Activated B cell treated with CpG ODN at 0.5 μM for 24 hours (primary cell): ENCODE measurements at places on chromosomes 12 and 14.

DNA sequence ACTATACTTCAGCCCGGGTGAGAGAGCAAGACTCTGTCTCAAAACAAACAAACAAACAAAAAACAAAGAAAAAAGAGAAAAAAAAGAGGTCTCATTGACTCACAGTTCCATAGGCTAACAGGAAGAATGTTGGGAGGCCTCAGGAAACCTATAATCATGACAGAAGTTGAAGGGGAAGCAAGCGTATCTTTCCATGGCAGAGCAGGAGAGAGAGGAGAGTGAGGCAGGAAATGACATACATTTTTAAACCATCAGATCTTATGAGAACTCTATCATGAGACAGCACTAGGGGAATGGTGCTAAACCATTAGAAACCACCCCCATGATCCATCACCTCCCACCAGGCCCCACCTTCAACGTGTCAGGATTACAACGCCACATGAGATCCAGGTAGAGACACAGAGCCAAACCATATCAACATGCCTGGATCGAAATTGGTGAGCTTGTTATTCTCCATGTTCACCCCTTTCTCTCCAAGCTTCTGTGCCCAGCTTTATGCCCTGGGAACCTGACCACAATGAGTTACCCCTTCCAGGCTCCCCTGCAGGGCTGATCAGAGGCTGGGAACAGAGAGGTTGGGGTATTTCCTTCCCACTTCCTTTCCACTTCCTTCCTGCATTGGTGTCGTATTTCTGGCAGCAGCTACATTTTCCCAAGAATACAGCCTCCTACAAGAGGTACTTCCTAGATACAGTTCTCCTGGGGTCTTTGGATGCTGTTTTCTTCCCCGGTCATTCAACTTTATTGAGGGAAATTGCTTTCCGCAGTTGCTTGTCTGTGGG is 219.3 kb upstream of the FLRT2 start:
- DNase-seq: no peak

DNA sequence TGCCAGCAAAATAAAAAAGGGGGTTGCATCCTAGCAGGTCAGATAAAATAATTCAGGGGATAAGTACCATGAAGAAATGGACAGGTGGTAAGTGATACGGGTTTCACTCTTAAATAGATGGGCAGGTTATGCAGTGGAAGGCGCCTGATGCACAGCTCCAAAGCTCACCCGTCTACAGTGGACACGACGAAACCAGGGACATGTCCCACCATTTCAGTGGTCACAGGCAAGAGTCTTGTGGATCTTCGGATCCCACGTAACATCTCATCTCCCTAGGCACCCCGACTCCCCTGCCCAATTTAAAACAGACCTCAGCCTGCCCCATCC is 60.5 kb downstream of the DDX51 start:
- no peak for DNase-seq

DNA sequence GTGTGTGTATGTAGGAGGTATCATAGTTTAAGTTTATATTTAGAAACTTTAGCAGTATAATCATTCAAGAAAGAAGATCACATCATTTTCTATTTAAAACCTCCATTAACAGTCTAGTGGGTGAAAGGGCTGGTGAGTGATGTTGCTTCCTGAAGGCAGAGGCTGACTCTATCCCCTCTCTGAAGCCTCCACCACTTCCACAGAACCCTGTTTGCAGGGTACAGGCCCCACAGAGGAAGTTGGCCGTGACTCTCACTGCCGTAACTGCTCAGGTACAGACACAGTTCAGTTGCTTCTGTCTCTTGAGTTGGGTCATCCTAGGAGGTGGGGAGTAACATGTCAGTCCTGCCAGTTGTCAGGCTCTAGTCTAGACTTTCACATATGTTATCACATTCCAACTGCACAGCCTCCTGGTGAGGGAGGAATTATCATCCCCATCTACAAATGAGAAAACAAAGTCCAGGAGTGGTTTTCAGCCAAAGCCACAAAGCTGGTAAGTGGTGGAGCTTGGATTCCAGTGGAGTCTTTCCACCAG is 31.5 kb downstream of the CFL2 start:
- DNase-seq: no peak

- DNase-seq: no peak
Measured at GRCh38 chr12:56634242-56634836, 4.2 kb upstream of the BAZ2A start.

- DNase-seq: peak; percentile 72
Measured at GRCh38 chr14:102928412-102929240, 6.2 kb downstream of the AMN start.

GRCh38 chr12:124008595-124008994 is 35.6 kb downstream of the ZNF664 start:
- no peak for DNase-seq

- DNase-seq: no peak
Measured at GRCh38 chr12:12097891-12098690, 27.4 kb downstream of the BCL2L14 start.

GRCh38 chr12:64756376-64756775 is 2.8 kb downstream of the GNS start:
- no peak for DNase-seq

- DNase-seq: no peak
Measured at GRCh38 chr12:78371284-78371683, 493.3 kb upstream of the SYT1 start.

DNA sequence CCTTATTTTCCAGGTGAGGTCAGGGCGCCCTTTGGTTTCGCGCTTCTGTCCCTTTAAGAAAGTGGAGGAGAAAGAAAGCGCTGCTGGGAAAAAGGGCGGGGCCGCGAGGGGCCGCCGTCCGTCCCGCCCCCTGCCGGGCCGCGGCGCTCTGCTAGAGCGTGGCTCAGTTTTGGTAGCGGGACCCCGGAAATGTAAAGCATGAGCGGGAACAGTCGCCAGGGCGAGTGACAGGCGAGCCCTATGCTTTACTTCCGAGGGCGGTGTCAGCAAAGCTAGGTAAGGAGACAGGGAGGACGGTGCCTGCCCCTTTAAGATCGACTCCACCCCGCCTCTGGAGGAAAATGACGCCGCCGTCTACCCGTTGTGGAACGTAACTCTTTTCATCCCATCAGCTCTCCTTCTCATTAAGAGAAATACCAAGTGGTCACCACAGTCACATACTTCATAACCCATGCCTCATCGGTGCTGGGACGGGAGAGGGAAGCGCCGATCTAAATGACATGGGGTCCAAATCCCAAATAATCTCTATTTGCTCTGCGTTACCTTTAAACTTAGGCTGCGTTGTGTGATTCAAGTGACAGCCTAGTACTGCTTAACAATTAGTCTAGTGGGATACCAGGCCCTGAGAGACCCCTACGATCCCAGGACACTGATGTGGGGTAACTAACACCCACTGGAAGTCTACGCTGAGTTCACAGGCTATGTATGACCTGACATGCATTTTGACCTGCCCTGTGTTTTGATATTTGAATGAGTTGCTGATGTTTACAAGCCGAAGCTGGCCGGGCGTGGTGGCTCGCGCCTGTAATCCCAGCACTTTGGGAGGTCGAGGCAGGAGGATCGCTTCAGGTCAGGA is at the start of gene ETFBKMT:
Gene ETFBKMT (plus strand): TSS at position 602 of the 856 bp plus-strand sequence. CDS start 2,266 bp downstream, outside the sequence.
- DNase-seq: peak; percentile 88

DNA sequence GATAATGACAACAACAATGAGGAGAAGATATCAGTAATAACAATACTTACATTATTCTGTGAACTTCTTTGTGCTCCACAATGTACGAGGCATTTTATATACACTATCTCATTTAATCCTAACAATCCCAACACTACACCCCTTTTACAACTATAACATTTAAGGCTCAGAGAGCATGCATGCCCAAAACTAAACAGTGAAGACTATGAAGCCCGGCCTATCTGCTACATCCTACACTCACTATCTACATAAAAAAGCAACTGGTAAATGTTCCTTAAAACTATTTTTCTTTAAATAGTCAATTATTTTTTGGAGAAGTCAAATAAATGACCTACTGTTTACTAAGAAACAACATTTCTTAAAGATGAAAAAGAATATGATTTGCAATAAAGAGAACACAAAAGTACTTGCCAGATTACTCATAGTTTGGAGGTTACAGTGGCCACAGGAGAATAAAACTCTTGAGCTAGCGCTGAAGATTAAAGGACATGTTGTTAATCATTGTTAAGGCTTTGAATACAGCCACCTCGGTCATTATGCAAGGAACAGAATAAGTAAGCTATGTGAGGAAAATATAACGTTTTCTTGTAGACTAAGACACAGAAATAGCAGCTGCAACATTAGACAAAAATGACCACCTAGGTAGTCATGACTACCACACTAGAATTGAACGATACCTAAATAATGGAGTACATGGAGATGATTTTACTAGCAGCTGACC is 56.7 kb downstream of the EPS8 start:
- no peak for DNase-seq

GRCh38 chr12:50639721-50640120 is 124.2 kb upstream of the ATF1 start:
- no peak for DNase-seq

DNA sequence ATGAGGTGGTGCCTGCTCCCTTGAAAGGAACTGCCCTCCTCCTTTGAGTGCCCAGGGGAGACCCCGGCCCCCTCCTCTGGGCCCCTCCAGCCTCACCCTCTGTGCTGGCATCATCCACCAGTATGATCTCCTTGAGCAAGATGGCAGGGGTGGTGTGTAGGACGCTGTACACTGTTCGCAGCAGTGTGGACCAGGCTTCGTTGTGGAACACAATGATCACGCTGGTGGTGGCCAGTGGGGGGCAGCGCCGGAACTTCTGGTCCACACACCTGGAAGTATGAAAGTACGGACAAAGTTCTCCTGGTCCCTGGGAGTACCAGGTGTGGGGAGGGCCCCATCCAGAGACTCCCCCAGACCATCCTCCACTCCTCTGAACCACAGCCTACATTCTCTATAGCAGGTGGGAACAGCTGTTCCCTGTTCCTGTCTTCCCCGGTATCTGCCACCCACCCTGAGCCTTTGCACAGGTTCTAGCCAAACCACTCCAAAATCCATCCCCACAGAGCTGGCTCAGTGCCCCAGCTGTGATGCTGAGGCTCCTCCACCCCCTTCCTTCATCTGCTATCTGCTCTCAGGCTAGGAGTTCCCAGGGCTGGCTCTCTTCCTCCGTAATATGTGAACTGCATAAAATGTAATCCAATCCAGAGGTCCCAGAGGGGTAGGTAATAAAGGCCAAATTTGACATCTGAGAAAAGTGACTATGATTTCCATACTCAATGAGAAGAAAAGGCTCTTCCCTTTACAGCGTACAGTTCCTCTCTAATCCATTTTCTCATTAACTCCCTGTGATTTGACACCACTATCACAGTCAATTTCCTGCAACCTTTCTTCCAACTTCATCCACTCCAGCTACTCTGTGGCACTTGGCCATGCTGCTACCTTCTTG is 13.9 kb downstream of the GALNT6 start:
- no peak for DNase-seq

- no peak for DNase-seq
Measured at GRCh38 chr12:99136516-99136915, 491.4 kb downstream of the APAF1 start.

- no peak for DNase-seq
Measured at GRCh38 chr14:104180561-104181165, 42.3 kb downstream of the KIF26A start.

- DNase-seq: no peak
Measured at GRCh38 chr12:83265808-83266207, 579.1 kb downstream of the TMTC2 start.

DNA sequence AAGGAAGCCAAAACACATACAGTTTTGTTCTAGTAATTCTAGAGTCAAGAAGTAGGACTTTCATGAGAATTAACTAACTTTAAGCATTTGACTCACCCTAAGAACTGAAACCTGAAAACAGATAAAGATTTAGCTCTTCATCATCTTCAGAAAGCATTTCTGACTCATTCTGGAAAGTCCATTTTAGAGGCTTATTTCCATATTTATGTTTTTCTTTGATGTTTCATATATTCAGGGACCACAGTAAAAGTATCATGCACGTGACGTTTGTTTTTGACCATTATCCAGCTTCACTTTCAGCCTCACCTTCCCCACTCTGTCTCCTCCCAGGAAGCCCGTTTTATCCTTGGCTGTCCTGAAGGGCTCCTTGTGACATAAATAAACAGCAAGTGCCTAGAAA is 79.2 kb downstream of the MDGA2 start:
- DNase-seq: no peak

DNA sequence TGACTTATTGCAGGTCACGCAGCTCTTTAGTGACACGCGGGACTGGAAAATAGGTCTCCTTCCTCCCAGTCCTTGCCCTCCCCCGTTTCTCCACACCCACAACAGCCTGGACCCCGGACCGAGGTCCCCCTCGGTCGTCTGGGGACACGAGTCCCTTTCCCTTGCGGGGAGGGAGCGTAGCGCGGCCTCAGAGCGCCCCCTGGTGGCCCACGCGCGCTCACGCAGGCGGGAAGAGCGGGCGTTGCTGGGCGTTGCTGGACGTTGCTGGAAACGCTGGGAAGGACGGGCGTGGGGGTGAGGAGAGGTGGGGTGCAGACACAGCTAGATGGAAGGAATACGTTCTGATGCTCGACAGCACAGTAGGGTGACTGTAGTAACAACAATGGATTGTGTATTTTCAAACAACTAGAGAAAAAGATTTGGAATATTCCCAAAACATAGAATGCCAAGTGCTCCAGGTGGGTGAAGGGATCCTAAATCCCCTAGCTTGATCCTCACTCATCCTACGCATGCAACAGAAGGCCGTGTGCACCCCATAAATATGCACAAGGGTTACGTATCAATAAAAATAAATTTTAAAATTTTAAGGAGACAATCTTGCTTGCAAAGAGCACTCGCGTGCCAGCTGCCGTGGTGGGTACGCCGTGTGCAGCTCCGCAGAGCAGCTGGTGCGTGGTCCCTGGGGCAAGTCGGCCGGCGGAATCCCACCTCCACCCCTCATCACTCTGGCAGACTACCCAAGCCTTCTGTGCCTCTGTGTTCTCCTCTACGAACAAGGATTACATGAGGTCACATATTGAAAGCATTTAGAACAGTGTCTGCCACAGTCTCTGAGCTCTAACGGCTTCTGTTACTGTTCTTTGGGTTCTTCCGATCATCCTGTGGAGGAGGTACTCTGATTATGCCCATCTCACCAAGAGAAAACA is 87.4 kb downstream of the B4GALNT3 start:
- DNase-seq: peak; percentile 57

- DNase-seq: no peak
Measured at GRCh38 chr12:16435875-16436554, 88.6 kb downstream of the MGST1 start.

DNA sequence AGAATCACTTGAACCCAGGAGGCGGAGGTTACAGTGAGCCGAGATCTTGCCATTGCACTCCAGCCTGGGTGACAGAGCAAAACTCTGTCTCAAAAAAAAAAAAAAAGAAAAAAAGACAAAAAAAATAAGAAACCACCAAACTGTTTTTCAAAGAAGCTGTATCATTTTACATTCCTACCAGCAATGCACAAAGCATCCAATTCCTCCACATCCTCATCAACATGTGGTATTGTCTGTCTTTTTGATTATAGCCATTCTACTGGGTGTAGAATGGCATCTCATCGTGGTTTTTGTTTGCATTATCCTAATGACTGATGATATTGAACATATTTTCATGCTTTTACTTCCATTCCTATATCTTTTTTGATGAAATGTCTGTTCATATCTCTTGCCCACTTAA is 36.2 kb upstream of the GNG2 start:
- DNase-seq: no peak

- DNase-seq: no peak
Measured at GRCh38 chr12:97764700-97765099, 302.1 kb downstream of the RMST start.
